Right lobe of liver (tissue), 6 donors: ENCODE measurements at places on chromosomes 7 and 10. TPM values are rescaled to one million over a fixed set of nuclear protein-coding genes. Genes with fewer than 3 reads are reported as not detected.

GRCh38 chr7:95253986-95254385 lies 70.3 kb downstream of the PON1 start:
- DNase-seq: no peak

GRCh38 chr7:38311329-38311937 lies 38.0 kb upstream of the TARP start:
- peak; percentile 56 for DNase-seq

- no peak for DNase-seq
These were observed 9.4 kb downstream of the ING3 start for GRCh38 chr7:120959929-120960484.

DNA sequence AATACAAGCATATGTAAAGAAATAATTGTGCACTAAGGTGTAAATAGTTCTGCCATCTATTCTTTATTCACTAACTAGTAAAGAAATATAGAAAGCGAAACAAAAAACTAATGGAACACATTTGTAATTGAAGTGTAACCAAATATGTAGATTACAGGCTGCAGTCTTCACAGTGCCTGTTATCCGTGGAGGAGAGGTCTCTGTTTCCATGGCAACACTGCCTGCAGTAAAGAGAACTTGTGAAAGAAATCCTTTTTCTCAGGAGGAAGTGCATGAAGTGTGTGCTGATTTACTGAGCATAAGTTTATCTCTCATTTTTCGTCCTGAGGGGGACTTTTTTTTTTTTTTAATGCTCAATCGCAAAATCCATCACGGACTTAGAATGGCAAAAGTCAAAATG lies 102.5 kb downstream of the APBB1IP start:
- DNase-seq: no peak

The EN2 gene
- total RNA-seq: not detected

DNA sequence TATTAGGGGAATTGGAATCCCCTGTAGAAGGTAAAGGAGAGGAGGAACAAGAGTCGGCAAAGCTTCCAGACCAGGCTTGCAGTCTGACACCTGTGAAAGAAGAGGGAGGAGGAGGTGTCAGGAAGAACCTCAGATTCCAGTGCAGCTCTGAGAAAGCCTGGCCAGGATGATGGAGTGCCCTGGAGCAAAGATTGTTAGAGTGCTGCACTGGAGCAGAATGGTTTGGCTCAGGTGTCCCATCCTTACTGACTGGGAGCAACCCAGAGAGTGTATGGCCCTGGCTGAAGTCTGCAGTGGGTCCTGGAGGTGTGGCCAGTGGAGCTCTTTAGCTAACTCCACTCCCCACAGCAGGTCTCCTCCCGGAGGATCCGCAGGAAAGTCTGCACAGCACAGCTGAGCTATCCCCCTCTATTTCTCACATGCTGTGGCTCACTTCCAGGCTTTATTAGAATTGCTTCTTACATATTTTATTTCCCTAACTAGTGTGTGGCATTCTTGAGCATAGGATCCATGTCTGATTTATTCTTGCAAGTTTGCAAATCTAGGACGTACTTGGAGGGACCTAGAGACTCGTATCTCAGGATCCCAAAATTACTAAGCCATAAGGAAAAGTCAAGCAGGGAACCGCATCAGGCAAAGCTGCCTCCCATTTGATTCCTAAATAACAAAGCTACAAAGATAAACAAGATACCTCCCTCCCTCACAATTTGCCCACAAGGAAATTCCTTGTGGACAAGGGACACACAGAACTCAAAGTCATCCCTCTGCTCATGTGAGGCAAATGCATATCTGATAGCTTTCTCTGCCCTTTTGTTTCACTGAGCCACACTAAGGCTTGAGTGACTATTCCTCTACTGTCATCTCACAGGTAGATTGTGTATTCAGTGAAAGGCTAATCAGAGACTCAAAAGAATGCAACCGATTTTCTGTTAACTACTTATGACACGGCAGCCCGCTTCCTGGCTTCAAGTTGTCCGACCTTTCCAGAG lies 58.8 kb downstream of the VIM start:
- no peak for DNase-seq

- no peak for DNase-seq
These were observed 1.2 kb downstream of the DLG5 start for GRCh38 chr10:77925410-77925794.

DNA sequence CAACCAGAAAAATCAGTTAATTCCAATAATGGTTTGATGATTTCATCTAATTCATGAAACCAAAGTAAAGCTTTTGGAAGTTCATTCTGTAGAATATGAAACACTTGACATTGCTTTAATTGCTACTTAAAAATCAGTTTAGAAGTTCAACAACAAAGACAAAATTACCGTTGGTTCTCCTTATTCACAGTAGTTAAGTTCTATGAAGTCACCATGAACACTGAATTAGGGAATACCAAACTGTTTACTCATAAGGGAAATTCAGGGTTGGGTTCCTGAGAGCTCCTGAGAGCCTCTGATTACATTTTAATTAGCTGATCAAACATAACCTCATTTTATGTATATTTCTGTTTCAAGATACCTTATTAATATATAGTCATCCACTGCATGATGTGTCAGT lies 46.2 kb downstream of the ZNF438 start:
- no peak for DNase-seq

DNA sequence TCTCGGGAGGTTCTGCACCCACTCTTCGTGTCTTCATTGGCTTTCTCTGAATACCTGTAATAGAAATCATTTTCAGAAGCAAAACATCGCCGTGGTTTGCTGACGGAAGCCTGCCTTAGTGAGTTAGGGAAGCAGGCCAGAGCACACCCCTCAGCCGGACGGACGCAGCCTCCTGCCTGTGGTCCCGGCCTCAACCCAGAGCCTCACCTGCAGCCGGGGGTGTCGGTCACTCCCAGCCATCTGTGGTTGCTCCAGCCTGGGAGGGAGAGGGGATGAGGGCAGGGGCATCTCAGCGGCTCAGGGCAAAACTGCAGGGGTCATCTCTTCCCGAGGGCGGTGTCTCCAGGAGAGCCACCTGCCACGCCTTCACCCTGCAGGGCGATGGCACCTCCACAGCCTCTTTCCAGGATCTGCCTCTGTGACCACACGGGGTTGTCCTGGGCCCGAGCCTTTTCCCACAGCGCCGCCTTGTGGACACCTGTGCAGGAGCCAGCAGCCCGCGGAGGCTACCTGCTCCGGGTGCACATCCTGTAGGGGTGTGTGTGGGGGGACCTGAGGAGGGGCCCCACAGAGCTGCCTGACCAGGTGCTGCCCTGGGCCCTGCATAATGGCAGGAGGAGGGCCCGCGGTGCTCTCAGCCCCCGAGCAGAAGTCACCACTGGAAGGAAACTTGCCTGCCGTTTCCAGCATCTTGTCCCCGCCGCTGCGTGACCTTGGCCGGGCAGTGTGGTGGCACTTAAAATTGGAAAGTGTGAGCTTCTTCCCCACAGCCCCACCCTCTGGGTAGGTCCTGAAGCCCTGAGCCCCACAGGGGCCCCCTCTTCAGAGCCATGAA lies 21.6 kb upstream of the AP5Z1 start:
- DNase-seq: peak; percentile 87

The WEE2 gene
- total RNA-seq: not detected

- DNase-seq: no peak
These were observed 82.2 kb upstream of the CXCL12 start for GRCh38 chr10:44467090-44467489.

The SPDYE8 gene
- total RNA-seq: not detected

DNA sequence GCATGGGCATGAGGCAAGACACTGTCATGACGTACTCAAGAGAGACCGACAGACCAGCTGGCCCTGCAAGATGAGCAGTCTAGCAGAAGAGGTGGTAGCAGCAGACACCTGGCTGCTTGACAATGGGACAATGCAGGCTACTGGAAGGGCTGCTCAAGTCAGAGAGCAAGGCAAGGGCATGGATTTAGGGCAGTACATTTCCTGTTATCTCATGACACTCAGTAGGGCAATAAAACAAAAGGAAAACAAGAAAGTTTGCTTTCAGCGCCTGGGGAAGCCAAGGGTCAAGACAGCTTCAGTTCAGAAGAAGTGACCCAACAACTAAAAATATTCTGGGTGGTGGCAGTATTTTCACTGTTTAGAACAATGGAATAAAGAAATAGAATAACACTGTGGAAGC lies 331.8 kb upstream of the PHYHIPL start:
- no peak for DNase-seq

DNA sequence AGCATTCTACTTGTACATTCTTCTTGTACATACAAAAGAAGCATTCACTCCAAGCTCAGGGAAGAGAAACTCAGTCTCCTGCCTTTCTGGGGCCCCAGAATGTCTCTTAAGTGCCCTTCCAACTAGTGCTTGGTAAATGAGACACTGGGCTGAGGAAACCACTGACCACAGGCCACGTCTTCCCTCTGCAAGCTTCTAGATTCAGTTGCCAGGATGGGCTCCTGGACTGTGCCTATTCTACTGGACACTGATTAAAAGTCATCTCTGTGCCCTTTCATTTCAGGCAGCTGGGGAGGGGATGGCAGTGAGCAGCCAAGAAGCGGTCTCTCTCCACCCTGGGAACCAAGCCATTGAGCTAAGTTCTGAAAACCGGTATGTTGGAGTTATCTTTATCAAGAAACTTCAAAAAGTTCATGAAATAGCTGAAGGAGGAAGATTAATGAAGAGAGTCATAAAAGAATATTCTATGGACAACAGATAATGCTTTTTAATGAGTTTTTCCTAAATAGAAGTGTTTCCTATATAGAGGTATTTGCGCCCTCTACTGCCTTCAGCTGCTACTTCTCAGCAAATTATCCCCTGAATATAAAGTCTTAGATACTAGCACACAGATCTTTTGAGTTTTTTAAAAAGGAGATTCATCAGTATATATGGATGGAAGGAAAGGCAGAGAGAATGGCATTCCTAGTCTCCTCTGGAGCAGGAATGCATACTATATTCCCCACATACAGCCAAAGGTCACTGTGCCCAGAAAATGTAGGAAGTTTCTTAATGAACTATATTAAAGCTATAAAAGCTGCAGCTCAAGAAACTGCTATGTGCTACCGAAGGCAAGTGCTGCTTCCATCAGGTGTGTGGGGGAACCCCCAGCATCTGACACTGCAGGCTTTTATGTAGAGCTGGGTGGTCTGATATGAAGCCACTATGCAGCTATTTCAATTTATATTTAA lies 8.4 kb upstream of the IFIT1B start:
- peak; percentile 60 for DNase-seq

DNA sequence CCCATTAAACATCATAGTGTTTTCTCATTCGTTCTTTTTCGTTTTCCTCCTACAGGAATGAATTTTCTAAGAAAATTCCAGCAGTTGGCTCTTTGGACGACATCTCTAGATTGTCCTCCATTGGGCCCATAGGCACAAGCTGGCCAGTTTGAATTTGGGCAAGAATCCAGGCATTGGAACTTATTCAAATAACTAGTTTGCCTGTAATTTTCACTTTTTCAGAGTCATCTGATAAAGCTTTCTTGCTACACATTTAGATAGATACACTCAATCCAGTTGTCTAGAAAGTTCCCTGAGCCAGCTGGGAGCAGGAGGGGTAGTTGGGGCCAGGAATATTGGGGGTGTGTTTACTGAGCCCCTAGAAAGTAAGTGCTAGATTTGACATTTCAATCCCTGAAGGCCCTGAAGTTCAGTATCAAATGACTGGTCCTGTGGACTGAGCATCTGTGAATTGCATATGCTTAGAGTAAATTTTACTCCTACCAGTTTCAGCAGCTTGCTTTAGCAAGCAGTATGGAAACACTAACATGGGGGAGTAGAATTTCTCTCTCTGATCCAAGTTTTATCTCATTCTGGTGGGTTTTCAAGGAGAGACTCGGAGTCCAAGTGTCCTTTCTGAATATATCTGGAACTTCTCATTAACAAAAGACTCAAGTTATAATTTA lies 5.2 kb downstream of the EGFR start:
- no peak for DNase-seq

DNA sequence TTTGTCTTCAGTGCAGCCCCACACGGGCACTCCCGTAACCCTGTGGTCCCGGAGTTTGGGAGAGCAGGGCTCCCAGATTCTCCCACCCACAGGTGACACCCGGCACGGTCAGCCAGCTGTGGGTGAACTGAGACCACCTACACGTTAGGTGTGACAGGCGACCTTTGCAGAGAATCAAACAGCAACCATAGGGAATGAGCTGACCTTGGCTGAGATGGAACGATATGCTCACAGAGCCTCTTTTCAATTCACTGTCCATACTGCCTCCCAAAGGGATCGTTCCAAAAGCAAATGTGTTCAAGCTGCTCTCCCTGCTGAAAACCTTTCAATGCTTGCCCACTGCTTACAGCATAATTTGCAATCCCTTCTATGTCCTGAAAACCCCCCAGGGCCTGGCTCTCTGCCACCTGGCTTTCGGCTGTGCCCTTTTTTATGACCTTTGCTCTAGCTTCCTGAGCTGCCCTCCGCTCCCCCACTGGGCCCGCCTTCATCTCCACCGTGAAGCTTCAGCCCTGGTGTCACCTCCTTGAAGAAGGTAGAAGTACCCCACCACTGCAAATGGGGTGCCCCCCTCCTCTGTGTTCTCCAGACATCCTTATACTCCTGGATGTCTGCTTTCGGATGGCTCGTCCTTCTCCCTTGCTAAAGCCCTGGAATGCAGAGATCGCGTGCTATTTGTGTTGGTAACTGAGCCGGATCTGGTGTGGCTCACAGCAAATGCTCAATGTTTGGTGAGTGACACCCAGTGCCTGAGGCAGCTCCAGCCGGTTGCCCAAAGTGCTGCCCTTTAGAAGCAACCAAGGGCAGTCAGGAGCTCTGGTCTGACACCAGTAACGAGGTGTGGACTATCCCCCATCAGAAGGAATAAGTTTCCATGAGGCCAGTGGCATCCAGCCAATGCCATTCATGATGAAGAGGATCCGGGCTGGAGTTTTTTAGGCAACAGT lies 90.4 kb downstream of the KIAA1549 start:
- peak; percentile 63 for DNase-seq

GRCh38 chr7:12731775-12732174 lies 44.3 kb downstream of the ARL4A start:
- no peak for DNase-seq

- no peak for DNase-seq
These were observed 371.8 kb downstream of the MDFIC start for GRCh38 chr7:115293628-115294240.

- no peak for DNase-seq
These were observed 2.7 kb downstream of the EGR2 start for GRCh38 chr10:62813453-62813852.

DNA sequence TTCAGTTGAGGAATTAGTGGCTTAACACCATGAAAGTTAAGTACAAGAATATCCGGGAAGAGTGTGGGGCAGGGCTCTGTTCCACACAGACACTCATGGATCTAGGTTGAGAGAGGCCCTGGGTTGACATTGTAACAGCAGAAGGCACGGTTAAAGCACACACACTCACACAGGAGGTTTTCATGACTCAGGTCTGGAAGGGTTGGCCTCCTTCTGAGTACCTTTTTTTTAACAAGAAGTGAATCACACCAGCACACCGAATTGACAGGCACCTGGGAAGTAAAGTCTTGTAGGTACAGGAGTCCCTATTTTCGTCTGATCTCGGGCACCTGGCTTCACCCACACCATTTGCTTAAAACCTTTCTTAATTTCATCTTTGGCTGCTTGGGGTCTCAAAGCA lies 509.4 kb upstream of the ADARB2 start:
- no peak for DNase-seq

GRCh38 chr7:134785842-134786241 lies 6.4 kb downstream of the CALD1 start:
- DNase-seq: no peak

- no peak for DNase-seq
These were observed 132.3 kb upstream of the BMPER start for GRCh38 chr7:33773053-33773452.
